ENCODE measurements at places on chromosomes 4 and X.

DNA sequence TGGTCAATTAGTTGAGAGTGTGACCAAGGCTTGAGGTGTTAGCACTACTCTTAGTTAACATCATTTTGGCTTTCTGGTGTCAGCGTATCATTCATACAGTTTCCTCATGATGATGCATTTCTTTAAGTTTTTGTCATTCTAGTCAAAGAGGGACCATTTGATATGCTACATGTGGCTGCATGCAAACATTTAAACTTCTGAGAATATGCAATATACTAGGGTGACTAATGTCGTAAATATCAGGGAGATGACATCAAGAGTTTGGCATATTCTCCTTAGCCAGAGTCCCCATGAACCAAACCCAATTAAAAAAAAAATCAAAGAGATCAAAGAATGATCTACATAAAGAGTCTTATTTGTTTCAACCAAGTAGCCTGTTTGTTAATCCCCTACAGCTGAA is 537.4 kb upstream of the PCDH7 start:
- DNase-seq, result no peak

DNA sequence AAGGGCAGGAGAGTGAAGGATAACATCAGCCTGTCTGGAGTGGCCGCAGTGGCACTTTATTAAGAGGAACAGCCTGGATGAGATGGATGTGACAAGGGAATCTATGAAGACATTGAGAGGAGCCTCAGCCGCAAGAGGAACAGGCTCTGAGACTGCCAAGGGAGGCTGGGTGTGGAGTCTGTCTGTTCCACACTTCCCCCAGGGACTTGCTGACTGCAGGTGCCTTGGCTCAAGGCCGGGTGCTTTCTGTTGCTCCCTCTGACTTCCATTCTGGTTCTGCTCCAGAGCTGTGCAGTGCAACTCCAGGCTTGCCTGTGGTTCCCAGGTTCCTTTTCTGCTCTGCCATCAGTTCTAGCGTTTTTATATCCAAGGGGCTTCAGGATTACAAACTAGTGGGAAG is 54.6 kb downstream of the FRMPD3 start:
- DNase-seq, result no peak

DNA sequence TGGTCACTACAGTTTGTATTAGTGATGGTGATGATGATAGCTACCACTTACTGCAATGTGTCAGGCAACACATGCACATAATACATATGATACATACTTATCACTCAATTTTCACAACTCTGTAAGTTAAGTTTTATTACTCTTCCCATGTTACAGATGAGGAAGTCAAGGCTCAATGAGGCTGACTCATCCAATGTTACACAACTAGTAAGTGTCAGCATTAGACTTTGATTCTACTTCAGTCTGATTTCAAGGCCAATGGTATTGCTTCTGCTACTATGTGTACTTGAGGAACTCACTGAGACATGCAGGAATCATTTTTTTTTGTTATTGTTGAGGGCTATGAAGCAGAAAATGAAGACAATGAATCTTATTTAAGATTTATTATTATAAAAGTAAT is 96.4 kb upstream of the TRPC5OS start:
- no peak for DNase-seq

DNA sequence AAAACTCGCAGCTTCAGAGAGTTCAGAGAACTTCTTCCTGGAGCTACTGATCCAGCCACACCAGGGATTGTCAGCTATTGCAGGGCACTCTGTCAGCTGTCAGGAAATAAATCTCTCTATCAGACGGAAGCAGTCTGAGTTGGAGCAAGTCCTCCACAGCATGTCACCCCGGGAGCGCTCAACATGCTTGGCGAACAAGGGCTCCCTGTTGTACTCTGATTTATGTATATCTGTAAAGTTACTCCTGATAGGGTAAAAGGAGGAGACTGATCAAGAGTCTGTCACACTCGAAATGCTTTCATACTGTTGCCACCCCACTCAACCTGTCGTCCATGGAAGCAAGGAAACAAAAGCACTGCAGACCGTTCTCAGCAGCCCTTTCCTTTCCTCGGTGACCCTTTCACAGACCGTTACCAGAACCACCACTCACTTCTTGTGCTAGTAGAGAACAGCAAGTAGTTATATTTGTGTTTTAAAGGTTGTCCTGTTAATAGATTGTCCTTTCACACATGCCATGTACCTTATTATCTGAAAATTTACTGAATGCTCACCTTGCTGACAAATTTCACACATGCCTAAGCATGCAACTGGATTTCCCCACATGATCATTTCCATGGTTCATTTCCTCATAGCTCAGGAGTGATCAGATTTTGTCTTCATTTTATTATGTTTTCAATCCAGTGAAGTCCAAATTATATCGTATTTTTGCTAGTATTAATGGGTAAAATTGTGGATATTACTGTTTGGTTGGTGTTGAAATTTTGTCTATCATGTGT is 2108.9 kb upstream of the TENM3 start:
- DNase-seq, result no peak

- DNase-seq, result no peak
Measured at GRCh38 chr4:30722359-30723200, 2.4 kb downstream of the PCDH7 start.

DNA sequence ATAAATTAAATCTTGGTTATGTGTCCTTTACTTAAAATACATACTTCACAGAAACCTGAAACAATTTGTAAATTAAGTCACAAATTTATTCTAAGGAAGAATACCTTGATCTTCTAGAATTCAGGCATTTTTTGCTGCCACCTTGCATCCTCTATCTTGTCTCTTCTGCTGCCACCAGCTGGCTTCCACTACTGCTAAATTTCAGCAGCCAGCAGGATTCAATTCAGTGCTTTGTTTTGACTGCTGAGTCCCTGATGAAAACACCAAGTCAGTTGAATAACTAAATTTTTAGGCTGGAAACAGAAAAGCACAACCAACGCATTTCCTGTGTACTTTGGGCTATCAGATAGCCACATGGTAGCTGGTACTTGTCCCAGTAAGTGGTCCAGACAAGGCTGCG is 2.4 kb upstream of the MBTPS2 start:
- DNase-seq, result no peak

DNA sequence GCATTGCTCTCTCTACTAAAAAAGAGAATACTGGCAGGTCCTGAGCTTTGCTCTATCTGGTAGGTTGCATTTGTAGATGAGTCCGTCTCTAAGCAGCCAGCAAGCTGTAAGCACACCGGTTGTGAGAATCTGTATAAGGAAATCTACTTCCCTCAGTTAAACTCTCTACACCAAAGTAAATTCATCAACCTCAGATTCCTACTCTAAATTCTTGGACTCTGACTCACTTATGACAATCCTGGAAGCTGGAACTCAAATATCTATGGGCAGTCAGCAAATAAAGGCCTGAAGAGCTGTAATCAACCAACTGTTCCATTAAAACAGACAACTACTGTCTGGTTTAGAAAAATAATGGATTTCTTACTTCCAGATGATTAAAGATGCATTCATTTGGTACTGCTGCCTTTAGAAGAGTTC is 37.9 kb downstream of the FAT1 start:
- peak; percentile 96 for DNase-seq

DNA sequence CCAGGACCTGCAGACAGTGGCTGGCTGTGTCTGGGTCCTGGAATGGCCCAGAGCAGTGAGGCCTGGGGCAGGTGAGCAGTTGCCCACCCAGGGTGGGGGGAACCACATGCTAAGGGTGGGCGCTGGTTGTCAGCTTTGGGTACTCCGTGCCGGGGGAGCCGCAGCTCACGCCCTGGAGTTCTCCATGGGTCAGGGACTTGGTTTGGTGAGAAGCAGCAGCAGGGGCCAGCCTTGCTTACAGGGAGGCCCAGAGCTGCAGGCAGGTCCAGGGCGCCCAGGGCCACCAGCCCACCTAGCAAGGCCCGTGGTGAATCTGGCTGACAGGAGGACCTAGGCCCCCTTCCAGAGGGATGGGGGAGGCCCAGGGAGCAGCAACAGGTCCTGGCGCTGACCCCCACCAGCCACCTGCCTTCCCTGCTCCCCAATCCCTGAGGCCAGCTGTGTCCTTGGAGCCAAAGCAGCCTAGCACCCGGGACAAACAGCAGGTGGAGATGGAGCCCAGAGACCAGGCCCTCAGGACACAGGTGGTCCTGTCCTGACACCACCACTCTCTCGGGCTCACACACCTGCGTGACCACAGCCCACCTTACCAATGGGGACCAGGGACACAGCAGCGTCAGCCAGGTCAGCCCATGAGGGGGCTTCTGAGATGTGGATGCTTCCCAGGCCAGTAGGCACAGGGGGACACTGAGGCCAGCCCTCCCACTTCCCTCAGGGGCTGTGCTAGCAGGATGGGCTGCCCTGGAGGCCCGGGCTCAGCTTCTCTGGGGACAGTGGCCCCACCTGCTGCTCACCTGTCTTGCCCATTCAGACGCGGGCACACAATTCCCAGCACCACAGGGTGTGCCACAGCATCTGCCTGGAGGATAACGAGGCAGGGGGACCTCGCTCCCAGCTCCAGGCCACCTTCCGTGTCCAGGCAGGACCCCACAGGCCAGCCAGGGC is 3.5 kb downstream of the MXD4 start:
- DNase-seq, result no peak

DNA sequence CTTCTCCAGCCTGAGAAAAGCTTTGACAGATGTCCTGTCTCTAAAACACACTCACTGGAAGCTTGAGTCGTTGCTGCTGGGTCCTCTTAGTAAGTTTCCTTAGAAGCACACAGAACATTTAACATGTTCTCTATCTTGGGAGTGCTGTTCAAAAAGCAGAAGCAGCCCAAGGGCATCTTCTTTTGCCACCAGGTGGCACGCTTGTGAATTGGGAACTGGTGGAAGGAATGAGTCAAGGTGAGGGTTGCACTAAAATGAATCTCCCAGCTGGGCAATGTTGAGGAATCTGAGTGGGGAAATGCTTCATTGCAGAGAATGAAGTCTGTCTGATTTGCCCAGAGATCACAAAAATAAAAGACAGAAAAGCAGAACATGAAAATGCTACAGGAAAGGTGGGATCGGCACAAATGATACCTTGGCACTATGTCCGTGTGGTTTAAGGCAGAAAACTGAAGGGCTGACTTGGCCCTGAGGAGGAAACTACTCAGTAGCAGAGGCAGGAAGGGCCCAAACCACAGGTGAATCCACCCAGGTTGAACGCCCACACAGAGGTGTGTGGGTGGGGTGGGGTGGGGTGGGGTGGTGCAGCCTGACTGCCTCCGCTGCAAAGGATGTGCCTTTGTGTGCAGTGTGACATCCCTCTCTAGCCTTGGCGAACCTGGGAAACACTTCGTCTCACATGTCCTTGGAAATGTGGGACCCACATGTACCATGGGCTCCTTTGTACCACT is 26.0 kb downstream of the KIT start:
- no peak for DNase-seq

DNA sequence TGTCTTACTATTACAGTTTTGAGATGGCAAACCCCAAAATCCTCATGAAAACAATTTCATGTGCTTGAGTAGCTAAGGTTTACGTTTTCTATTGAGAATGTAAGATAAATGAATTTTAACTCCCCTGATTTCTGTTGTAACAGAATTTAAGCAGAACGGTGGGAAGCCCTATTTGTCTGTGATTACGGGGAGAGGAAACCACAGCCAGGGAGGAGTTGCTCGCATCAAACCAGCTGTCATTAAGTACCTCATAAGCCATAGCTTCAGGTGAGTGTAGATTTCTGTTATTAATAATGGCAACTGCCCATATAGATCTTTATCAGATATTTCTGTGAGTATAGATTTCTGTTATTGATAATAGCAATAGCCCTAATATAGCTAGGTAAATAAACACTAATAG is 44.2 kb upstream of the RHOH start:
- no peak for DNase-seq

- DNase-seq, result peak; percentile 43
Measured at GRCh38 chr4:71268166-71268565, 70.7 kb upstream of the SLC4A4 start.

DNA sequence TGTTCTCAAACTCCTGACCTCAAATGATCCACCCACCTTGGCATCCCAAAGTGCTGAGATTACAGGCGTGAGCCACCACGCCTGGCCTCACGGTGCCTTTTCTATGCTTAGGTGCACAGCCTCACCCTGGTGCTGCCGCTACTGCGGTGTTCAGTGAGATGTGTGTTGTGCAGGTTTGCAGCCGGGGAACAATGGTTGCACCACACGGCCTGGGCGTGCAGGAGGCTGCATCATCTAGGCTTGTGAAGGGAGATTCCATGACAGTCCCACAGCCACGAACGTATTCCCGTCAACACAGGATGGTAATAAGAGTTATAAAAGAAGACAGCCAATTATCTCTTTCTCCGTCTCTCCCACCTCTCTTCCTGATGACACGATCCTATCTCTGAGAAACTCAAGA is 22.0 kb downstream of the CPLX1 start:
- DNase-seq, result no peak

GRCh38 chrX:29237972-29238371 is 650.7 kb downstream of the IL1RAPL1 start:
- DNase-seq, result no peak

Measured in astrocyte (in vitro differentiated cells and primary cell).